Endothelial cell of umbilical vein (primary cell): ENCODE measurements at places on chromosomes 3 and 15. TPM values are rescaled to one million over a fixed set of nuclear protein-coding genes. Genes with fewer than 3 reads are reported as not detected.

ARID3B gene
- total RNA-seq = 9.5 and 10.0 TPM in 2 replicates

- no peak overlapping the region for H3K4me3 ChIP-seq
- no peaks in the 10 kb centered on the region for H3K27me3 ChIP-seq
- no peak overlapping the region for H3K27ac ChIP-seq
- peaks cover 26% of the 10 kb centered on the region for H3K36me3 ChIP-seq
- DNase-seq = no peak
Measured at GRCh38 chr15:84781495-84781894, 33.1 kb downstream of the ZNF592 start.

DNA sequence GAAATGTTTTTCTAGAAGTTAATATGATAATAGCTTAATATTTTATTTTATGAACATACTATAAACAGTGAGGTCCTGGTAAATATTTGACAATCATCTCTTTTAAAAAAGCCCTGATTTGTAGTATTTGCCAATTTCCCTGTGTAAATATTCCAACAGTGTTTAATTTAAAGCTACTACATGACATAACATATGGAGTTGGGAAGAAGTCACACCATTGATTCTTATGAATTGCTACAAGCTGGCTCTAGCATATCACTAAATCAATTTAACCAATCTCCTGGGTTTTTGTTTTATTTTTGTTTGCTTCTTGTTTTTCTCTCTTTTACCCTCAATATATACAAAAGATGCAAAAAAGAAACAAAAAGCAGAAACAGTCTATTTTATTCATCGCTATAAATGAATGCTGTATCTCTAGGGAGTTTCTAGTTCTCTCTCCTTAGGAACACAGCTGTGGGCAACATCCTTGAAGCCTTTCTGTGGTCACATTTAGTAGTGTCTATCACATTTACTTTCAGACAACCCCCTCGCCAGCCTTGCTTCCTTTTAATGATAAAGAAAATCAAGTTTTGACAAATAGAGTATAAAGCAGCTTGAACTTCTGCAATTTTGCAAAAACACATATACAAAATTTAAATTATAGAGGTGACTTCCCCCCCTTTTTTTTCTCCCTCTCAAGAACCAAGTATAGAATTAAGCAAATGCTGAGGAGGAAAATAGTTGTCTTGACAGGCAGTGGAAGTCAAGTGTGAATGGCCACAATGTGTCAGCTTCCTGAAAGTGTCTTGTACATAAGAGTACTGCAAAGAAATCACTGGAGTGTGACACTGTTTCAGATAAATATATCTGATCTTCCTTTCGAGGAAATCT, 21.4 kb downstream of the CCR1 start:
- H3K27me3 ChIP-seq = no peaks in the 10 kb centered on the region
- no peak overlapping the region for H3K4me3 ChIP-seq
- H3K36me3 ChIP-seq = no peaks in the 10 kb centered on the region
- no peaks in the 10 kb centered on the region for H3K4me1 ChIP-seq
- no peak for DNase-seq
- no peak overlapping the region for H3K27ac ChIP-seq

CPA3 gene
- 1.7 and 3.3 TPM in 2 replicates for total RNA-seq

DNASE1L3 gene
- total RNA-seq = 0.95 and 0.99 TPM in 2 replicates

DNA sequence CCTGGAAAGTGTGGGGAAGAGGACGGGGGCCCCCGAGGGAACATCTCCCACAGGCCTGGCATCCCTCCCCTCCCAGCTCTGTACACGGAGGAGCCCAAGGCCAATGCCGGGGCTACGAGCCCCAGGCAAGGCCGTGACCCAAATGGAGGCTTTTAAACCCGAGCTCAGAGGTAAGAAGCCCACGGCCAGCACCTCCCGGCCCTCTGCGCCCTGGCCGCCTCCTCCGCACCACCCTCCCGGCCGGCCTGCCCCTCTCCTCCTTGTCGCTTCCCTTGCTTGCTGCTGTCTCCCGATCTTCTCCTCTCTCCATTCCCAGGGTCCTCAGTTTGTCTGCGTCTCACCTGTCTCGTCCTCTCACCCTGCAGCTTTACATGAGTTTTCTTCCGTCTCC, 1.3 kb downstream of the MUC4 start:
- H3K36me3 ChIP-seq = no peaks in the 10 kb centered on the region
- no peak overlapping the region for H3K27ac ChIP-seq
- H3K27me3 ChIP-seq = no peaks in the 10 kb centered on the region
- H3K4me1 ChIP-seq = peaks cover 7% of the 10 kb centered on the region

P3H2 gene
- 4.8 and 6.6 TPM in 2 replicates for total RNA-seq

GRCh38 chr3:160831401-160831800, 75.4 kb downstream of the PPM1L start:
- DNase-seq = no peak
- no peaks in the 10 kb centered on the region for H3K4me1 ChIP-seq
- H3K27ac ChIP-seq = no peak overlapping the region
- no peak overlapping the region for H3K4me3 ChIP-seq
- H3K36me3 ChIP-seq = no peaks in the 10 kb centered on the region
- no peaks in the 10 kb centered on the region for H3K27me3 ChIP-seq

DNA sequence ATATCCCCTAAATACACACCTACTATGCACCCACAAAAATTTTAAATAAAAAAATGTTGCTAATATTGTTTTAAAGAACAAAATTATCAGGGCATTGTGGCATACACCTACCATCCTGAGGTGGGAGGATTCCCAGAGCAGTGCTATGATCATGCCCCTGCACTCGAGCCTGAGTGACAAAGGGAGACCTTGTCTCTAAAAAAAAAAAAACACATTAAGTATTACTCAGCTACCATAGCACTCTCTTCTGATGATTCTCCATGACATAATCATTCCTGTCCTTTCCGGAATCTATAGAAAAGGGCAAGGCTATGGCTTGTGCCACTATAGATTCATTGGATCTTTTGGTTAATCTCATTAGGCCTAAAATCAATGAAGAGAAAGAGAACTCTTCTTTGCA, 77.4 kb downstream of the ACAP2 start:
- no peaks in the 10 kb centered on the region for H3K36me3 ChIP-seq
- no peaks in the 10 kb centered on the region for H3K27me3 ChIP-seq
- H3K27ac ChIP-seq = no peak overlapping the region
- no peak for DNase-seq
- H3K4me1 ChIP-seq = no peaks in the 10 kb centered on the region

DYNLT2B gene
- total RNA-seq = 13.9 and 14.4 TPM in 2 replicates

- H3K27ac ChIP-seq = no peak overlapping the region
- H3K4me1 ChIP-seq = no peaks in the 10 kb centered on the region
Measured at GRCh38 chr15:88166082-88166993, 90.2 kb downstream of the NTRK3 start.
